ENCODE measurements at places on chromosomes 3 and 15. TPM values are rescaled to one million over a fixed set of nuclear protein-coding genes. Genes with fewer than 3 reads are reported as not detected.

HCN4 gene
- total RNA-seq, result not detected

NCKIPSD gene
- 22.7 TPM for total RNA-seq

C2CD4A gene
- not detected for total RNA-seq

FMN1 gene
- total RNA-seq, result 0.55 TPM

DNA sequence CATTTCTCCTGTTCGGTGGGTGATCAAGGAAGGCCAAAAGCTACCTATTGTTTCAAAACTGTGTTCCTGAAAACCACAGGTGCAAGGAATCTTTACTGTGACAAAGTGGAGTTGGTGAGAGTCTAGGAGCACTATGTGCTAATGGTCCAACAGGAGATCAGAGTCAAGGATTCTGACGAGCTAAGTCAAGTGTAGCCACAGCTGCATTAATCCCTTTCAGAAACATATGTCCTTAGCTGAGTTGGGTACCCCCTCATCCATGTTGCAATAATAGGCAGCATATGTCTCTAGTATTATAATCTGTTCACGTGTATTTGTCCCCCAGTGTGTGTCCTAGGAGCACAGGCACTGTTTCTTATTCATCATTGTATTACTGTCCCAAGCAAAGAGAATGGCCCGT is 1.7 kb downstream of the VPS39 start:
- DNase-seq, result no peak

- no peak for DNase-seq
These were observed 166.9 kb upstream of the PROK2 start for GRCh38 chr3:71951842-71952241.

DNA sequence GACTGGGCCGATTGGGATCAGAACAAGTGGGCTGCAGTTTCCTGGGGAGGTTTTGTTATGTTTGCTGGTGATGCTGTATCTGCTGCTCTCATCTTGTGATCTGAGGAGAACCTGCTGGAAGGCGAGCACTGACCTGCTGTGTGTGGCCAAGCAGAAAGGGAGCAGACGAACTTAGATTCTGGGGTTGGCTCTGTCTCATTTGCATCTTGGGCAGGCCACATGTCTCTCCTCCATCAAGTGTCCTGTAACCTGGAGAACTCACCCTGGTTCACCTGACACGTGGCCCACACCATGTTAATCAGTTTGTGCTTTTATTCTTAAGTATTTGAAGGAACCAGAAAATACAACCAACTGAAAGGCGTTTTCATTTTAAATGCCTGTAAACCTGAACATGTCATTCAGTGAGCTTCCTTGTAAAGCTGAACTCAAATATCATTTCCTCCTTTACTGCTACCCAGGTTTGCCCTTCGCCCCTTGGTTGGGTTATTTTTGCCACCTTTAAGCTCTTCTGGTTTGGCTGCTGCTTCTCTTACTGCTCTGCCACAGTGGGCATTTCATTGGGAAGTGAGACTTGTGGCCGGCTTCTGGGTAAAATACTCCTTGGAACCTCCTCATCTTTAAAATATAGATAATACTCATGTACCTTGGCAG is 33.5 kb upstream of the TRAK1 start:
- DNase-seq, result no peak

DNA sequence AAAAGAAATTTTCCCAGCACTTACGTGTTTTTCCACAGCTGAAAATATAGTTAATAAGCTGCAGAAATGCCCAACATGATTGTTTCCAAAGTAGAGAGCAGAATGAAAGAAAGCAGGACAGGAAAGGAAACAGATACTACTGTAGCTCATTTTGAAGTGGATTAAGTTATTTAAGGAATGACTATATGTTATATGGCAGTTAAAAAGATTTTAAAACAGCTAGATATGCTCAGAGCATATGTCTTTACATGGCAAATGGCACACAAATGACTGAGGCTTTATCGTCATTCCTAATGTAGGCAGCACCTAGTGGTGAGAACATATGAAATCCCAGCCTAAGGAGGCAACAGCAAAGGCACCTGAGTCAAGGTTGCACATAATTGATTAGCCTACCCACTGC is 106.6 kb upstream of the SEMA6D start:
- DNase-seq, result no peak

- no peak for DNase-seq
These were observed 30.4 kb downstream of the TMEM212 start for GRCh38 chr3:171873580-171873979.

GRCh38 chr3:53726643-53727042 is 119.6 kb downstream of the CHDH start:
- DNase-seq, result no peak
